Stimulated activated CD8-positive, alpha-beta memory T cell treated with anti-CD3 and anti-CD28 coated beads, Interleukin-4, amount 100 ng/mL, for 48 hours (primary cell): ENCODE measurements at places on chromosomes 4 and X.
A peak's percentile ranks its signal among the peaks of the same experiment; 100 is the strongest.

GRCh38 chr4:88952081-88952480 lies 104.9 kb downstream of the FAM13A start:
- DNase-seq: no peak

DNA sequence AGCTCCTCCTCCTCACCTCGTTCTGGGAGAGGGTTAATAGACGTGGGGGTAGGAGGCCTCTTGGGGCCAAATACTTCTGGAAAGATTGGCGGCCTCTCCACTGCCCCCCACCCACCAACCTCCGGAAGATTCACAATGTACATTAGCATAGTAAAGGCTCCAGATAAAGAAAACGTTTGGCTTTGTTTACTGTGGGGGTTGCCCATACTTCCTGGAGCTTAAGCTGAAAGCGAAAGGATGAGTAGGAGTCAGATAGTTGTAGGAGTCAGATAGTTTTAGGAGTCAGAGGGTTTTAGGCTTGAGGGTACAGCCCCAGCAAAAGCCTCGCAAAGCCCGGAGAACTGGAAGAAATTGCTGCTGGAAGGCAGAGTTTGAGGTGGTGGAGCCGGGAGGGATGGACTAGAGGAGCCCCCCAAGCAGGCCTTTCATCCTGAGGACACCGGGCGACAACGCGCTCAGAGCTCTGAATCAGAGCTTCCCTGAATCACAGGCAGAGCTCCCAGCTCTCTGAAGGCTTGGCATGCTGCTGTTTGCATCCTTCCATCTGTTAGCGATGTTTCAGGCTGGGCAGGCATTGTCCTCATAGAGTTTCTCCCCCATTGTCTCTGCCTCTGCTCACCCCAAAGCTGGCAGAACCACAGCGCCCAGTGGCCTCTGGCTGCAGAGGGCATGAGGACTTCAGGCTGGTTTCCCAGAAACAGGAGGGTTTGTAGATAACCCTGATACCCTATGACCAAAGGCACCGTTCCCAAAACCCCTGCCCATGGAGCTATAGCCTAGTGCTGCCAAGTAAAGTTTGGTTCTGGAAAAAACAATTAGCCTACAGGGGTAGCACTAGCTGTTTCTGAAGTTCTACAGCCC lies 280.7 kb downstream of the BCOR start:
- DNase-seq: no peak

DNA sequence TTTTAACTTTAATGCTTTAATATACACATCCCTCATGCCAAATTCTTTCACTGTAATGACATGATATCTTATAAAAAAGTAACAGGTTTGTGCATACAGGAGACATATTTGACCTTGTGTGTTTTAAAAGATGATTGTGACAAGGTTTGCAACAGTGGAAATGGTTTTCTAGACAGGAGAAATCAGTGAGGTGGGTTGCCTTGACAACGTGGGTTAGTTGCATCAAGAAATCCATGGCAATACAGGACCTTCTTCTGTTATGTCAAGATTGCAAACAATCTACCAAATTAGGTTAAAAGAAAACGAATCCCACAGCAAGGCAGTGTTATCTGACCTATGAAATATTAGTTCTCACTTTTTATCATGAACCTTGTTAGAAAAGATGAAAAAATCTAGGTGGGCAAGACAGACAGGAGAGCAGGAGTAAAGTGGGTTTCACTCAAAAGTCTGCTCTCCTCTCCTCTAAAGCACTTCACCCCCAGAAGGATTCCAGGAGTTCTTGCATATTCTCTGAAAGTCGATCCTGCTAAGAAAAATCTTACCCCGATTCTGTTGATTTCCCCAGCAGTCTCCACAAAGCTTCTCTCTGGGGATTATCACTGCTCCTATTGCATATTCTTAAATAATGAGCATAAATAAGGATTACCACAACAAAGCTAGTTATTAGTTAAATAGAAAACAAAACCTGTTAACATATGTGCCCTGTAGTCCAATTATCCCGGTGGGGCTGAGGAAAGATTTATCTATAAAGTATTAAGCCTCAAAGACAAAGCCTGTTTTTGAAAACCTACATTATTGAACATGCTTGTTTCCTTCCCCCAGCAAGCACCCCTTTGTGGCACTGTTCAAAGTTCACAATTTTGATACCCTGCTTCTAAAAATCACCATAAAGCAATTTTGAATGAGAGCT lies 71.0 kb downstream of the TMA16 start:
- no peak for DNase-seq

DNA sequence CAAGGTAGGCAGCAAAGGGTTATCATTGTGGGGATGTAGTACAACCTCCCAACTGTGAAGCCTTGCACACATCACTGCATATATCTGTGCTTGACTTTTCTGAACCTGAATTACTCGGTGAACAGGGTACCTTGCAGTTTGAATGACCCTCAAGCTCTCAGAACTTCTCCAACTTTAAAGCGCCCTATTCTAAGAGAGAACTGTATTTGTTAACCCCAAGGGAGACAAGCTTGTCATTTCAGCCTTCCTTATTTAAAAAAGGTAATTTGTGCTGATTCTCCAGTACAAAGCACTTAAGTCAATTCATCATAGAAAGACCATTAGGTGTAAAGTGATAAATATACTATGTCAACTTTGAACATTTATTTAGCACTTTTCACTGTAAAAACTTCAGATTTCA lies 122.0 kb upstream of the STS start:
- no peak for DNase-seq

- DNase-seq: no peak
These were observed 97.1 kb downstream of the MRPL1 start for GRCh38 chr4:77959566-77960338.

DNA sequence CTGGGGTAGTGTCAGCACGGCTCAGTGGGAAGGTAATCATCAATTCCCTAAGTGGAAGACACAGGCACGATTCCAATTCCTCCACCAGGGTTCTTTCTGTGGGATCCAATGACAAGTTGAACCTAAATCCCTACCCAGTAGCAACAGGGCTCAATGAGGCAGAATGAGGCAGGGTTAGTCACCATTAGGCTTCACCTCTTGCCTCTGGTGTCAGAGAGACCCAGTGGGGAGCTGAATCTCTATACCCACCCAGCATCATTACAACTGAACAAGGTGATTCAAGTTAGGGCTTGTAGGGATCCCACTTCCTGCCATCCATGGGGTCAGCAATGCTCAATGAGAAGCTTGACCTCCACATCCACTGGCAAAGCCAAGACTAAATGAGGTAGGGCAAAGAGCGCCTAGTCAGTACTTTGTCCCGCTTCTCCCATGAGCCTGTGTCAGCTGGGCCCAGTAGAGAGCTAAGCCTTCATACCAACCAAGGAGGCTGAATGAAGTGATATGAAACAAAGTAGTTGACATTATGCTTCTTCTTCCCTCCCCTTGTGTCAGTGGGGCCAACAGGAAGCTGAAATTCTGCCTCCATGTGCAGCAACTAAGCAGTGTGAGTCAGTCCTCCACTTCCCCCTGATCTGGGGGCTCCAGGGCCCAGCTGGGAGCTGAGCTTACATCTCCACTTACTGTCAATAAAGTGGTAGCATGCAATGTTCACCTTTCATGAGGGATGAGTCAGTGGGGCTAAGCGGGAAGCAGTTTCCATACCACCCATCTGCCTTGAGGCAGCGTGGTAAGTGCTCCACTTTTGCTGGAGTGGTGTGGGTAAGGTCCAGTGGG lies 36.4 kb upstream of the RBM41 start:
- DNase-seq: peak; percentile 26

DNA sequence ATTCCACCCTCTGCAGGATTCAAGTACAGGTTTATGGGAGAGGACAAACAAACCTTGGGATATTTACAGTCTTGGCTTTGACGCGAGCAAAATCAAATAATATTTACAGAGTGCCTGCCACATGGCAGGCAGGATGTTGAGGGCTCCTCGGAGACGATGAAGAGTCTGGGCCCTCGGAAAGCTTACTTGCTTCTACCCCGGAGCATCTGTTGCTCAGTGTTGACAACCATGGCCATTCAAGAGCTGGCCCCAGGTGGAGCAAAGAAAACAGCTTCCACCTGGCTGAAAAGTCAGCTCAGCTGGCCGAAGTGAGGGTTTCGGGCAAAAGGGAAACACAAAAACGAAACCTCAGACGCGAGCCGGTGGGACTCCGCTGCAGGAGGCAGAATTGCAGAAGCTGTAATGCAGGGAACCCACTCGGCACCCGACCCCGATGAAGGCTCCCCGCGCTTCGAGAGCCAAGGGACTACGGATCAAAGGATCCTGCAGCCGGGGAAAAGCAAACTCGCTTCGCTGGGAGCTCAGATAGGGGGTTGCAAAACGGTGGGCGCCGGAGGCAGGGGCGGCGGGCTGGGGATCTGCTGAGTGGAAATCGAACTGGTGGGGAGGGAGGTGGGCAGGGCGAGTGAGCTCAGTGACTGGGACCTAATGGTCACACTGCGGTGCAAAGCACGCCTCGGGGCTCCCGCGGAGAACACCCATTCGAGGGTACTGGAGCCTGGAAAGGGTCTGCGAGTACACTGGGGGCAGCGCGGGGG lies 805 bp downstream of the ATP8A1 start:
- DNase-seq: peak; percentile 67

DNA sequence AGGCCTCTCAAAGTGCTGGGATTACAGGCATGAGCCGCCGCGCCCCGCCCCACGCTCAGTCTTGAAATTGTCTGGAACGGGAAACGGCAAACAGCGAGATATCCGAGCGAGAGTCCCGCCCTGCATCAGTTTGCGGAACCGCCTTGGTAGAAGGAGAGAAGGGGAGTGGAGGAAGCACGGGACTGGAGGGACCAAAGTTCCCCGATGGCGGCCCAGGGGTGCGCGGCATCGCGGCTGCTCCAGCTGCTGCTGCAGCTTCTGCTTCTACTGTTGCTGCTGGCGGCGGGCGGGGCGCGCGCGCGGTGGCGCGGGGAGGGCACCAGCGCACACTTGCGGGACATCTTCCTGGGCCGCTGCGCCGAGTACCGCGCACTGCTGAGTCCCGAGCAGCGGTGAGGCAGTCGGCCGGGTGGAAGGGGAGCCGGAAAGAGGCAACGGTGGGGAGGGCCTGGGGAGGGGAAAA lies at the start of gene BST1:
TSS of gene BST1 (plus strand) at position 125 of the 463 bp plus-strand sequence. CDS start at position 205, 80 bp downstream.
- DNase-seq: peak; percentile 68

DNA sequence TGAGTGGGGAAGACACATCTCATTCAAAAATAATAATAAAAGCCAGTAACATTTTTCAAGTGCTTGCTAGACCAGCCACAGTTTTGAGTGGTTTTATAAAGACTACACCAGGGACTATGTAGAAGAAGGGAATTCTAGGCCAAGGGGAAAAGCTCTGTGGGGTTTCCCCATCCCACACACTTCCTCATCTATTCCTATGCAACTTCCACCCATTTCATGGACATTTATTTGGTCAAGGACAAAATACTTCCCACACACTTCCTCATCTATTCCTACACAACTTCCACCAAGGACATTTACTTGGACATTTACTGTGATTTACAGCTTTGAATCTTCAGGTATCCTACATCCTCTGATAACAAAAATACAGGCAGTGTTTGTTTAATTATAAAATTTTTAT lies 86.5 kb upstream of the KLF3 start:
- DNase-seq: no peak

- DNase-seq: no peak
These were observed 346.4 kb upstream of the PRKX start for GRCh38 chrX:4059893-4060292.

GRCh38 chr4:47852136-47852535 lies 14.3 kb upstream of the CORIN start:
- DNase-seq: no peak

- DNase-seq: no peak
These were observed 24.4 kb downstream of the SYAP1 start for GRCh38 chrX:16743604-16744325.

GRCh38 chr4:22997358-22998224 lies 304.9 kb downstream of the GBA3 start:
- DNase-seq: no peak
